ENCODE measurements at places on chromosomes 6 and 20.

- no peak for DNase-seq
These were observed 108.7 kb upstream of the CNKSR3 start for GRCh38 chr6:154619146-154619545.

DNA sequence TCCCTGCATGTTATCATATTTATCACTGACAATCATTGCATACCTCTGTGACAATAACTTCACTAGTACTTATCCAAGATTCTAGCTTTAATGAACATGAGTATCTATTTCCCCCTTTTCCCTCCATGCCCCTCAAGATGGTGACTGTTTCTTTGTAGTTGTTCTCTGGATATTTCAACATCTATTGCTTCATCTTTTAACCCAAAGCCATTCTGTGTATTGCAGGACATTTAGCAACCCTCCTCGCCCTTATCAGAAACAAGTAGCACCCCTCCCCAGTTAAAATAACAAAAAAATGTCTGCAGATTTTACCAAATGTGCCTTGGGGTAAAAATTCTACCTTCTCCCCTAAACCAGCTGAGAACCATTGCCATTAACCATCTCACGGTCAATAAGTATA is 979.8 kb upstream of the MANEA start:
- no peak for DNase-seq

GRCh38 chr6:158016571-158017383 is 35.1 kb downstream of the SYNJ2 start:
- no peak for DNase-seq

DNA sequence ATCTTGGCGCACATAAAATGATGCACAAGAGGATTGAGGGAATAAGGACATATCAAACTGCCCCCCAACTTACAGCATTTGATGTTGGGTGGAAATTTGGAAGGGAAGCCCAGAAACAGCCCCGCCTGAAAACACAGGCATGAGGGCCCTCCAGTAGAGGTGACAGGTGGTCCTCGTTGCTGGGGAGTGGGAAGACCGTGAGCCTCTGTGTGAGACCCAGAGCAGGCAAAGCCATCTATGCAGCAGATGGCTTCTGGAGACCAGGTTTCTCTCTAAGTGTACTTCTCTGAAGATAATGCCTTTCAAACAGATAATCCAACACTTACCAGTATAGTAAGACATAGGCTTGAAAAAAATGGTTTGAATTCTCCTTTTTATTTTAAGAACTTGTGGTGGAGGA is 132.2 kb upstream of the INSM1 start:
- DNase-seq, result no peak

DNA sequence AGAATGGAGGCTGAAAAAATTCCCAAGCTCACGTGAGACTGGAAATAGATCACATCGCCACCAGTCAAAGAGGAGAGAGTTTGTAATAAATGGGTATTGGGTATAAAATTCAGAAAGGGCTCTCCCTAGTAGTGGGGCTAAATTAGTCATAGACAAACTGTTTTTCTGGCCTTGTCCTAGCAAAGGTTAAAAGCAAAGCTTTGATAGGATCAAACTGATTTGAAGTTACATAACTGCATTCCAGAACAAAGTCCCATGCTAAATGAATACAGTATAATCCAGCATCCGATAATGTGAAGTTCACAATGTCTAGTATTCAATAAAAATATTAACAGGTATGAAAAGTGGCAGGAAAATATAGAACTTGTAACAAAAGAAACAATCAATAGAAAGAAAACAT is 149.8 kb upstream of the ATXN1 start:
- no peak for DNase-seq

All from CD4-positive, alpha-beta T cell treated with Interleukin-17A for 1 hour (primary cell).